Frontal cortex (tissue), 4 donors: ENCODE measurements at places on chromosomes 1 and 21.
A peak's percentile ranks its signal among the peaks of the same experiment; 100 is the strongest.

DNA sequence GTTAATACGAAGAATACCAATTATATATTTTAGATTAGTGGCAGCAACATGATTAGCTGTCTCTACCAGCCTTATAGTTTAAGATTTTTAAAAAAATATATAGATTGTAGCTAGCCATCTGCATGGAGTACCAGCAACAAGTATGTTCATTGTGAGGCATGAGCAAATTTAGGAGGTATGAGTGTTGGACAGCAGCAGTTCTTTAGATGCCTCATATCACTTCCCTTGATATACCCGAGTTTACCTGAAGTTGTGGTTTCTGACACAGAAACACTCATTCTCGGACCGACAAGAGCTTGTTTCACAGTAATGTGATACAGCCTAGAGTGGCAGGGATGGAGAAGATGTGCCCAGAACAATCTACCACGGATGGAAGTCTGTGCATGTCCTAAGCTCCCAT is 69.1 kb downstream of the RGS18 start:
- no peak for DNase-seq

- DNase-seq = peak; percentile 22
These were observed 22.4 kb downstream of the SMYD2 start for GRCh38 chr1:214303141-214303930.

DNA sequence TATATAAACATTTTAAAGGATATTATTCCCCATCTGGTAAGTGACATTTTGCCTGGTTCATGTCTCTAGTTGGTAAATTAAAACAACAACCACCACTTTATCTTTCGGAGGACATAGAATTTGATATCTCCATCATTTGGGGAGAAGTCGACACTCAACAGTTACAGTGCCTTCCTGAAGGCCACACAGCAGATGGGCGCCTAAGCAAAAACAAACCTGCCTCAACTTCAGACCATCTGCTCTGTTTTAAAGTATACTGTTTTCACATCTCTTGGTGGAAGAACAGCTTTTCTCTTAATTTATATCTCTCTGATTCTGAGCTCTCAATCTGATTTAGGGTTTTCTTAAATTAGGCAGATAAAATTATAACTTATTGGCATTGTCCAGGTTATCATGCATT is 282.2 kb downstream of the RYR2 start:
- no peak for DNase-seq

DNA sequence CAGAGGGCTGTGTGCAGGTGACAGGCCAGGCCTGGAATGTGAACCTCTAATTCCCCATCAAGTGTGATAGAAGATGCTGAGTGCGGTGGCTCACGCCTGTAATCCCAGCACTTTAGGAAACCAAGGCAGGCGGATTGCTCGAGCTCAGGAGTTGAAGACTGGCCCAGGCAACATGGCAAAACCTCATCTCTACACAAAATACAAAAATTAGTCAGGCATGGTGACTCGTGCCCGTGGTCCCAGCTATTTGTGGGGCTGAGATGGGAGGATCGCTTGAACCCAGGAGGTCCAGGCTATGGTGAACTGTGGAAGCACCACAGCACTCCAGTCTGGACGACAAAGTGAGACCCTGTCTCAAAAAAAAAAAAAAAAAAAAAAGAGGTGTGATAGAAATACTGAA is 40.1 kb upstream of the PUM1 start:
- no peak for DNase-seq

- DNase-seq = no peak
These were observed 3.3 kb upstream of the ATP6V1G3 start for GRCh38 chr1:198543670-198544260.

DNA sequence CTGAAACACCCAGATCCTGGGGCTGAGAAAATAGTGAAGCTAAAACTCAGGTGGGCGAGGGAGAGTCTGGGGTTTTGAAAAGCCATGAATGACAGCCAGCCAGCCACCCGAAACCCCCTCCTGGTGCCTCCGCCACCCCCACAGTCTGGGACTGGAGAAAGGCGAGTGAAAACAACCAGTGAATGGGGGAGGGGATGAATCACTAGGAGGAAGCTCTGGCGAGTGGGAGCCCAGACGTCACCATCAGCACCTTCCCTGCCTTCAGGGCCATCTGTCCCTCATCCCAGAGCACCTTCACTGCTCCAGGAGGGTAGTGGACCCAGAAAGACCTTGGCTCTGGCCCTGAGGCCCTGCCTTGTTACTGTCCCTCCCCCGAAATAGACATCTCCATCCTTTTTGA is 9.2 kb downstream of the RORC start:
- DNase-seq = no peak

DNA sequence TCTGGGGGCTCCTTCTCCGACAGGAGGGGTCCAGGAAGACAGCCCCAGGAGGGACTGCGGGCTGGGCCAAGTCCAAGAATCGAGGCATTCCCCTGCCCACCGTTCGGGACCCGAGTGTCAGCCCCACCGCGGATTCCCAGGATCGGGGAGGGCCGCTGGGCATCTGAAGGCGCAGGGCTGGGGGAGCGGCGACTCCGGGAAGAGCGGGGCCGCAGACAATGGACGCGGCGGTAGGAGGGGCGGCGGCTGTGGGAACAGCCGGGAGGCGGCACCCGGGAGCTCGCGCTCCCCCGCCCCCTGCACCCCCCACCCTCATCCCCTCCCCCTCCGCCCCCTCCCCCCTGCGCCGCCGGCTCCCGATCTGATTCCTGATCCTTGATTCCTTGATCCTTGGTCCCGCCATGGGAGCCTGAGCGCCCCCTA is at the start of gene VANGL2:
VANGL2 (plus strand) TSS at position 342 of the 423 bp plus-strand sequence. CDS start 15,274 bp downstream, outside the sequence.
- peak; percentile 92 for DNase-seq

- no peak for DNase-seq
These were observed 27.3 kb downstream of the CCN1 start for GRCh38 chr1:85607921-85608265.

DNA sequence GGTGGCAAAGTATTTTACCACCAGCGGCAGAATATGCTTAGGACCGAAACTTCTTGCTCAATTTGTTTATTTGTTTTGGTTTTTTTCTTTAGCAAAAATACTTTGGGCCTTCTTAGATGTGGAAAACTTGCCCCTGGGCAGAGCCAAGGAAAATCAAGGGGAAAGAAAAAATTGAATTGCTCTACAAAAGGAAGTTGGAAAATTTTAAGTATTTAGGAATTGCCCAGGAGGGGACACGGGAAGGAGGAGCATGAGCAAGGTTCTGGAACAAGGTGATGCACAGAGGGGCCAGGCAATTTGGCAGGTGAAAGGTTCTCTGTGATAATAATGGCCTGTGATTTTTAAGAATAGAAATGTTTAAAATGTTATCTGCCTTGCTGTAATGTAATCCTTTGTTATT is 28.6 kb downstream of the SGIP1 start:
- no peak for DNase-seq

GRCh38 chr1:99069146-99069545 is 64.5 kb upstream of the PLPPR5 start:
- no peak for DNase-seq

DNA sequence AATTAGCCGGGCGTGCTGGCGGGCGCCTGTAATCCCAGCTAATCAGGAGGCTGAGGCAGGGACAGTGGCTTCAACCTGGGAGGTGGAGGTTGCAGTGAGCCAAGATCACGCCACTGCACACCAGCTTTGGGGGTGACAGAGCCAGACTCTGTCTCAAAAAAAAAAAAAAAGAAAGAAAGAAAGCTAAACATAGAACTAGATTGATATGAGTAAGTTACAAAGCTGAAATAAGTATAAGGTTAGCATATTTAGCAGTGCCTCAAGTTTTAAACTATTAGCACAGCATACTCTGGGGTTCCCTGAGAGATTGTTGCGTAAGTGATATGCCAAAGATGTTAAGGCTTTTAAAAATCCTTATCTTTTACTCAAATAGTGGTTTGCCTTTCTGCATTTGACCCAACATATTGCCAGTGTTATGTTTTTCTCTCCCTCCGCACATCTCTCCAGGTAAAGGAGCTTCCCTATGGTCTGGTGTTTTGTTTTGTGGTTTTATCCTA is 126.1 kb downstream of the CD247 start:
- no peak for DNase-seq

- DNase-seq = no peak
These were observed 4.5 kb upstream of the RASSF5 start for GRCh38 chr1:206502812-206503211.

DNA sequence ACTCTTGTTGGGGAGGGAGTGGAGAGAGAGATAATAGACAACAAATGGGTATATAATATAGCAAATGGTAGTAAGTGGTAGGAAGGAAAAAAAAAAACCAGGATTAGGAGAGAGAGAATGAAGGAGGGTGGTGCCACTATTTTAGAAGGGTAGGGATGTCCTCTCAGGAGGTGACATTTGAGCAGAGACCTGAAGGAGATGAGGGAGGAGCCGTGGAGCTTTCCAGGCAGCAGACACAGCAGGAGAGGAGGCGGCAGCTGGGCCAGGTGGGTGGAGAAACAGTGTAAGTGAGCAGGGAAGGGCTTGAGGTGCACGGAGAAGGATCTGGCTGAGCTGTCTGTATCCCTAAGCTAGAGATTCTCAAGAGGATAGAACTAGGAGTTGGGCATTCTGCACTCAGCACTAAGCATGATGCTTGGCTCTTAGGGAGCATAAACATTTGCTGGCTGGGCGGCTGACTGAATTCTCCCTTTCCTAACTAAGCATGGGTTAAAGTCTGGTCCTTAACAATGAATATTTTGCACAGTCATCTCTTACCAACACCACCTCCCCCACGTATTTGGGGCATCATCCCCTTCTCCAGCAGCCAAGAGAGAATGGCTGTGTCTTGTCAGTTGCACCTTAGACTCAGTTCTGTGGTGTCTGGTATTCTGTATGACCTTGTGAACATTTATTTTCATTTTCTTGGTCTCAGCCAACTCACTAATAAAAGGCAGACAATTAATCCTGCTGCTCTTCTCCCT is 27.6 kb upstream of the SARS1 start:
- no peak for DNase-seq

- no peak for DNase-seq
These were observed 903.4 kb downstream of the TTLL7 start for GRCh38 chr1:83095570-83095969.

DNA sequence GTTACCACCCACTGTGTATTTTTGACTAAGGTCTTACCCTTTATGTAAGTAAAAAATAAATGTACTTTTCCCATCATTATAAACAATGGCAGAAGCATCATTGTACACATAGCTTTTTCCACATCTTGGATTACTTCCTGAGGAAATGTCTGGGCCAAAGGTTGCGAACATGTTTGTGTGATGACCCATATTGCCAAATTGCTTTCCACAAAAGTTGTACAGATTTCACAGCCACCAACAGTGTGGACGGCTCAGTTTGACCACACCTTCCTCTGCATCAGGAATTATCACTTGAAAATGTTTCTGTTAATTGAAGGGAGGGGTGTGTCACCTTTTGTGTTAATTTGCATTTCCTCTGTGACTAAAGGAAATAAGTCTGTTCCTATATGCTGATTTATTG is 25.7 kb downstream of the AKNAD1 start:
- DNase-seq = no peak

DNA sequence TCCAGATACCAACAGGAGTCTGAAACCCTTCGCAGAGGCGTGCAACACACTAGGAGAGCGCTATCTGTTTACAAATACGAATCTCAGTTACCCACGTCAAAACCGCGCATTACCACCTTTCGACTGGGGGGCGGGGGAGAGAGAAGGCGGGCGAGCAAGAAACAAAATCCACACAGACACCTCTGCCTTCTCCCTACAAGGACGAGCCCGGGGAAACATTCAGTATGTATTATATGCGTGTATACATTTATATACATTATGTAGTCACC is 722 bp downstream of the TUT4 start:
- peak; percentile 20 for DNase-seq

DNA sequence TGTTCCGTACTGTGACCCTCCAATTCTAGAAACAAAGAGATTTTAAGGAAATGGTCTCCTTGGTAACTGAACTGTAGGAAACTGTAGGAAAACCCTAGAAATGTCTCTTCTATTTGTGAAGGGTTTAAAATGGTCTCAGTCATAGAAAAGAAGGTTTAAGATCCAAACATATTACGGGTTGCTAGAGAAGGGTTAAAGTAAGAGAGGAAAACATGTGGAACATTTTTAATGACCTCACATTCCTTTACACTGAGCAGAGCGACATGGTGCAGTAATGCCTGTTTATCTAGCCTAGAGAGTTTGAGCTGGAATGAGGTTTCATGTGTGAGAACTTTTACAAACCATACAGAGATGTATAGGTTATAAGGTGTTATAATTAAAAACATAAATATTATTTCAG is 36.9 kb upstream of the C1orf105 start:
- DNase-seq = no peak

GRCh38 chr1:210418863-210419650 is 90.4 kb downstream of the HHAT start:
- no peak for DNase-seq

DNA sequence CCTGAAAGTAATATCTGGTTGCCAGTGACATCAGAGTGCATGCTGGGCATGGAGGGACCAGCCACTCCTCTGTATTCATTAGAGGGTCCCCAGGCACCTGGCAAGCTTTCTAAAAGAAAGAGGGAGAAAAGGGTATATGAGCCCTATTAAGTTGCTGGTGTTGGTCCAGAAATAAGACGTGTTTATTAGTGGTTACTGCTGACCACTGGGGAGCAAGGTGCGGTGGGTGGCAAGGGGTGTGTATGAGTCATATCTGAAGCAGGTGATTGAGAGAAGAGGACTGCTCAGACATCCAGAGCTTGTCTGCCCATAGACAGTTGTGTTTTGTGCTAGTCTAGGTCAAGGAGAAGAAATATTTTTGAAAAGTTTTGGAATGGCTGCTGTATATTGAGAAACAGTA is 298.1 kb downstream of the TM2D1 start:
- DNase-seq = no peak

DNA sequence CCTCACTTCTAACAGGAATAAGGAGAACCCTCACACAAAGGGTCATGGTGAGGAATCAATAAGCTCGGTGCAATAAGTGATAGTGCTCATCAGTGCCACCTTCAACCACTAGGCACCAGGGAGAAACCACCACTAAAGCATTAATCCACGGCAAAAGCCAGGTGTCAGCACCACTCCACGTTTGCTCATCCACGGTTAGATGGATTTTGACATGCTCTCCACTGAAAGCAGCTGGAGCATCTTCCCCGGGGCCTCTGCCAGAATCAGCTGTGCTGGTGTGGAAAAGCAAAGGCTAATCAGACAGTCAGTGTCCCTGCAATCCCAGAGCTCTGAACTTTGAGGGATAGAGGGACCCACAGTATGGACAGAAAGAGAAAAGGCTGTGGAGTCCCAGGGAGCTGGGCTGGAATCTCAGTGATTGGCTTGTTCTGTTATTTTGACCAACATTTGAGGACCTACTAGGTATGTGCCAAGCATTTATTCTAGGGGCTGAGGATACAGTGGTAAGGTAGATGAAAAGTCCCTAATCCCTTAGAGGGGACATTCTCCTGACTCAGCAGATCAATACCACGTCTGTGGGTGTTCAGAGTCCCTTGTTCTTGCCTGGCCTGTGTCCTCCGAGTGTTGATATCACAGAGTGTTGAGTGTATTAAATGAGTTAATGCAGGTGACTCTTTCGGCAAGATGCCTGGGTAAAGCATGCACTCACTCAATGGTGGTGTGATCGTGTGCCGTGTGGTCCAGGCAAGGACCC is 41.3 kb downstream of the FHAD1 start:
- no peak for DNase-seq

- no peak for DNase-seq
These were observed 20.0 kb upstream of the DISP1 start for GRCh38 chr1:222794656-222795474.

- DNase-seq = no peak
These were observed 6.2 kb downstream of the ARHGEF16 start for GRCh38 chr1:3460672-3461131.
